IMR-90 (cell line): ENCODE measurements at places on chromosomes 7 and 10. TPM values are rescaled to one million over a fixed set of nuclear protein-coding genes. Genes with fewer than 3 reads are reported as not detected.

DNA sequence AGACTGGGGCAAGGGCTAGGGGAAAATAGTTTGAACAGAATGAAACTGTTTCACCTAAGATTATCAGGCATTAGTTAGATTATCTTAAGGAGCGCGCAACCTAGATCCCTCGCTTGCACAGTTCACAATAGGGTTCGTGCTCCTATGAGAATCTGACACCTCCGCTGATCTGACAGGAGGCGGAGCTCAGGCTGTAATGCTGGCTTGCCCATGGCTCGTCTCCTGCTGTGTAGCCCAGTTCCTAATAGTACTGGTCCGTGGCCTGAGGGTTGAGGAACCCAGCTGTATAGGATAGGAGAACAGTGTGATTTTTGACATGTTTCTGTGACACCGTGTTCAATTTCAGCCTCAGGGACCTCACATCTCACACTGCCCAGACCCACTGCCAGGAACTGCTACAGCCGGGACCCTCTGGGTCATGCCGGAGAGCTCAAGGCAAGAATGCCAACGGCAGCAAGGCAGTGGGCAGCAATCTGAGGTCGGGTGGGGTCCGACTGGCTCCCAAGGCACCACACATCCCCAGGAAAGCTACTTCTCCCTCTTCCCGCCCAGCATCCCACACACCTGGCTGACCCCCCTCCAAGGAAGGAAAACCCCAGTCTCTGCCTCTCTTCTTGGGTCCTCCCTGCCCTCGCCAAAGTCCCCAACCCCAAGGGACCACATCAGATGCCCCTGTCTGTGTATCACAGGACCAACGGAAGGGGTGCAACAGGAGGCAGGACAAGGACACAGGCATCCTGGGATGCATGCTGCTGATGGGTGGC is 31.7 kb downstream of the CAMK2B start:
- peaks cover 41% of the 10 kb centered on the region for H3K27me3 ChIP-seq
- H3K27ac ChIP-seq = no peak overlapping the region
- no peak for DNase-seq

DNA sequence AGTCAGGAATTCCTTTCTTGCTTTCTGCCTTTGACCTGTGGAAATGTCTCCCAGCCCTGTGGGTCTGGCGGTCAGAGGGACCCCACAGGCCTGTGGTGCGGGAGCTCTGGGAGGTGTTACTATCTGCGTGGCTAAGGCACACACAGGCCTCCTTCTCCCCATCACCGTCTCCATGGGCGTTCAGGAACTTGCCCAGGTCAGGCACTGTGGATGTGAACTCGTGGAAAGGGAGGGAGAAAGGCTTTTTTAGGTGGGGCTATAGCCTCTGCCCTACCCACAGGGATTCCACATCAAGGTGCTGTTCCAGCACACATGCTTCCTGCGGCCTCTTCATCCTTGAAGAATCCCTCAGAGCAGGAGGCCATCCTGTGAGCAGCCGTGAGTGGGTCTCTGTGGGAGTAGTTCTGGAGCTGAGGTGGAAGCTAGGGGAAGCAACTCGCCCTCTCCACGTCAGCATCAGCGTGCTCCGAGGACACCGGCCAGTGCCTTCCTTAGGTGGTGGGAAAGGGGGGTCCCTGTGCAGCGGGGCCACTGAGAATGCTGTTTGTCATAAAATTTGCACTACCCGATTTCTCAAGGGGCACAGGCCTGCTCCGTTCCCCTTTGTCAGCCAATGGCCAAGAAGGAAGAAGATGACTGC is 7.5 kb upstream of the ATP6V0E2 start:
- no peak for DNase-seq
- peaks cover 5% of the 10 kb centered on the region for H3K4me1 ChIP-seq
- H3K27ac ChIP-seq = no peak overlapping the region
- H3K4me3 ChIP-seq = no peak overlapping the region
- no peaks in the 10 kb centered on the region for H3K27me3 ChIP-seq

GRCh38 chr7:148799893-148800555 is 84.1 kb downstream of the EZH2 start:
- no peak overlapping the region for H3K27ac ChIP-seq
- no peaks in the 10 kb centered on the region for H3K27me3 ChIP-seq
- peaks cover 57% of the 10 kb centered on the region for H3K36me3 ChIP-seq
- H3K4me3 ChIP-seq = no peak overlapping the region
- no peak for DNase-seq
- H3K4me1 ChIP-seq = no peaks in the 10 kb centered on the region

DNA sequence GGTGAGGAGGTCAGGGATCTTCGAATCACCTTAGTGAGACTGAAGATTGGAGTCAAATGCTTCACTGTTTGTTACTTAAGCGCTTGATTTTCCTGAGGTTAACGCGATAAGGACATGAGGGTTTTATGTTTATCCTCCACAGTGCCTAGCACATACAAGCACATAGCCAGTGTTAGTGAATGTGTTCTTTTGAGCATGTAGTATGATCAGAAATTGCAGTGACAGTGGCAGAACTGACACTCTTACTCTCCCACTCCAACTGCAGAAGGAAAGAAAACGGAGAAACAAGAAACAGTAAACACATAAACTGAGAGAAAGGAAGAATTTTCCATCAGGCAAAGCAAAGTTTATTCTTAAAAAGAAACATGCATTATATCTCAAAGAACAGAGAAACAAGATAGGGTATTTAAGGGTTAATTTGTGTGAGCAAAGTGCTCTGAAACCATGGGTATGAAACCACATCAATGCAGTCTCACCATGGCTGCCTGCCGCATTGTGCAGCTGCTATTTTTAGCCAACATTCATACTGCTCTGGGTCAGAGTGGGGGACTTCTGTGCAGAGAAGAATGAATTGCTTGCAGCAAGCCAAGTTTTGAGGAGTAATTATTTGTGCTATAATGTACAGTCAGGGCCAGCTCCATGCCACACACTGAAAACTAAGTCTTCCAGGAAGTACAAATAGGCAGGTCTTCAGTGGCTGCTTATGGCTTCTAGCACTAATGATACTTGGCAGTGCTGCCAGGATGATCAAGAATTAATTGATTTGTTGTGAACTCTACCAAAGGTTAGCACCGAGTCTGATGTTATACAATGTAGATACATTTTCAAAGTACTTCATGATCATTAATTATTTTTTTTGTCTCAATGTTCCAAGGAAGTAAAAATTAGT is 152.0 kb downstream of the MACC1 start:
- H3K4me1 ChIP-seq = no peaks in the 10 kb centered on the region
- H3K27me3 ChIP-seq = no peaks in the 10 kb centered on the region
- no peak overlapping the region for H3K27ac ChIP-seq
- H3K36me3 ChIP-seq = no peaks in the 10 kb centered on the region
- H3K4me3 ChIP-seq = no peak overlapping the region

DNA sequence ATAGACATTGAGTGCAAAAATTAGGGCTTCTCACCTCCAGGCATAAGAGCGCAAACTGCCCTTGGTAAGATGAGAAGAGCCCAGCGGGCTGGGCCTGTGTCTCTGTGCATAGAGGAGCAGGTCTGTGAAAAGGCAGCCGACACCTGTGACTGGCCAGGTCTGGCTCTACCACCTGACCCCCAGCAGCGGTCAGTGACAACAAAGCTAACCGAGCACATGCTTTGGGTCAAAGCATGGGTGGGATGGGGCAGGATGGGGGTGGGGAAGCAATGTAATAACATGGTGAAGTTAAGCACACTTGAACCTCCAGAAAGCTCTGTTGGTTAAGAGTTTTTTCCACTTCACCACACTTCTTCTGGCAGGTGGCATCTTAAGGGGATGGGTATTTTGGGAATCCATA is 29.3 kb downstream of the CYTH3 start:
- no peak overlapping the region for H3K4me3 ChIP-seq
- no peak overlapping the region for H3K27ac ChIP-seq
- peaks cover 15% of the 10 kb centered on the region for H3K4me1 ChIP-seq
- DNase-seq = no peak
- H3K27me3 ChIP-seq = no peaks in the 10 kb centered on the region

The CYP3A5 gene
- total RNA-seq = not detected in 2 replicates

GRCh38 chr10:59098831-59099452 is 77.5 kb upstream of the PHYHIPL start:
- H3K27me3 ChIP-seq = no peaks in the 10 kb centered on the region
- H3K36me3 ChIP-seq = no peaks in the 10 kb centered on the region
- no peak overlapping the region for H3K27ac ChIP-seq
- peak; percentile 41 for DNase-seq

- no peak overlapping the region for H3K4me3 ChIP-seq
- no peaks in the 10 kb centered on the region; the same call in 1 of the 2 replicates for H3K27me3 ChIP-seq
- H3K27ac ChIP-seq = no peak overlapping the region
- no peaks in the 10 kb centered on the region; the same call in 1 of the 2 replicates for H3K4me1 ChIP-seq
These were observed 34.8 kb upstream of the CARD11 start for GRCh38 chr7:3078514-3078913.

DNA sequence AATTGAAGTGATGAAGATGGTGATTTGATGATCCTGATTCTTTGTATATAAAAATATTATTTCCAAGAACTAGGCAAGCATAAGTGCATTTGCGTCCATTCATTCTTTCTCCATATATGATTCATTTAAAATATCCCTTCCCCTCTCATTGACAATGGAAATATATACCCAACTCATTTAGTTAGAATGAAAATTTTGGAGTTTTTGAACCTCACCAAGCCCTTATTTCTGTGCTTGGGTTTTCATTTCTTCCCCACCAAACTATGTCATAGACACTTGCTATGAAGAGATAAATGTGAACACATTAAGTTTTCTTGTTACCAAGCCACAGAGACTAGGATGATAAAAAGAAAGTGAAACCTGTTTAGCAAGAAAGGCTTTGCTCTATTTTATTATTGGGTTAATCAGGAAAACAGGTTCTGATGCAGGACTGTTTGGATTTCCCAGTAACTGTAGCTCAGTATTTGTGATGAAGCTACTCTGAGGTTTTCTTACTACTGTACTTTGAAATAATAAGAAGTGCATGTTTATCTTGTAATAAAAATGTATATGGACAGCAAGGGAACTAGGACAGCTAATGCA is 68.3 kb downstream of the ITGB1 start:
- H3K27me3 ChIP-seq = no peaks in the 10 kb centered on the region
- H3K4me1 ChIP-seq = no peaks in the 10 kb centered on the region
- H3K36me3 ChIP-seq = peaks cover 7% of the 10 kb centered on the region
- no peak overlapping the region for H3K27ac ChIP-seq
- no peak overlapping the region for H3K4me3 ChIP-seq

- no peaks in the 10 kb centered on the region for H3K4me1 ChIP-seq
- no peak overlapping the region for H3K27ac ChIP-seq
- H3K36me3 ChIP-seq = no peaks in the 10 kb centered on the region
- DNase-seq = no peak
These were observed 74.1 kb upstream of the PRSS58 start for GRCh38 chr7:142331941-142332340.

The MMP21 gene
- not detected in 2 replicates for total RNA-seq

DNA sequence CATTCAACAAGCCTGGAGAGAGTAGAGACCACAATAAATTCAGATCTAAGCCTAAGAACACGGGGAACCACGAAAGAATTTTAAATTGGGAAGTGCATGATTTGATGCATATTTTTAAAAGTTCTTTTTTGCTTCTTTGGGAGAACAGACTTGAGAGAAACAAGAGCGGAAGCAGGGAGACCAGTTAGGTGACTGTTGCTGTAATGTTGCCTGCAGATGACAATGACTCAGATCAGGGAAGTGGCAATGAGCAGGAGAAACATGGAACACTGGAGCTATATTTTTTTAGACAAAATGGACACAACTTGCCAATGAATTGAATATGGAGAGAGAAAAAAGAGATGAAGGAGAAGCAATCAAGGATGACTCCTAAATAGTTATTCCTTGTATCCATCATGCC is 125.1 kb downstream of the RAPGEF5 start:
- 0 out of 2 replicates have a peak, but pooled peaks cover 1% of the 10 kb centered on the region for H3K27me3 ChIP-seq
- H3K4me3 ChIP-seq = no peak overlapping the region
- H3K27ac ChIP-seq = no peak overlapping the region
- no peak for DNase-seq
- H3K4me1 ChIP-seq = no peaks in the 10 kb centered on the region

DNA sequence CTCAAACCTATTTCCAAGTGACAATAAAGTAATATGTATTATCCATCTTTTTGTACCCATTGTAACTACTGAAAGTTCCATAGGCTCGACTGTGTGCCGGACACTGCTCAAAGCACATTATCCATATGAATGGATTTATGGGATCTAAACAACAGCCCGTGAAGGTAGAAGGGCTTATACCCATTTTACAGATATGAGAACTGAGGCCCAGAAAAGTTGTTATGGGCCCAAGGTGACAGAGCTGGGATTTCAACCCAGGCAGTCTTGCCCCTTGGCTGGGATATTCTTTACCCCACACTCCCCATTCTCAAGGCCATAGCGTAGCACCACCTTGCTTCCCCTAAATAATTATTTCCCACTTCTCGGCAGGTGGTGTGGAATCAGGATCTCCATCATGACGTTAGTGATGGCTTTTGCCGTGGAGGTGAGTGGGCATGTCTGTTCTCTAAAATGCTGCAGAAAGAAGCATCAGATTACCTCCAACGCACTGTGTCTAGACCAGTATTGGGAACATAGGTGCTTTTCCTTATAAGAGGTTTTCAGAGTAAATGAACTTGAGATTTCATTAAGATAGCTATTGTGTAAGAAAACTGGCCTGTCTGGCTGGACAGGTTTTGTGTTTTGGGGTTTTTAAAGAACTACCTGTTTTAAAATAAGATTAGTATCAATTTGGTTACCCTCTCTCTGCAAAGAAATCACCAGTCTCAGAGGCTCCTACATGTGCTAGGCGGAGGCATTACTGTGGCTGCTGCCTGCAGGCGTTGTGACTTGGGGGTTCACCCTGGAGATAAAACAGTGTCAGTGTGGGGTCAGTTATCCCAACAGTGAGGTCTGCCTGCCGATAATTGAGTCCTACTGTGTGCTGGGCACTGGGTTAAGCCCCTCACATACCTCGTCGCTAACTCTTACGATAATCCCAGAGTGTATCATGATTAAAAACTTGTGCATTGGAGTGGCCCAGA is 85.1 kb upstream of the SDK1 start:
- H3K36me3 ChIP-seq = no peaks in the 10 kb centered on the region
- H3K27ac ChIP-seq = no peak overlapping the region
- no peak for DNase-seq
- no peaks in the 10 kb centered on the region; the same call in none of the 2 replicates for H3K27me3 ChIP-seq

DNA sequence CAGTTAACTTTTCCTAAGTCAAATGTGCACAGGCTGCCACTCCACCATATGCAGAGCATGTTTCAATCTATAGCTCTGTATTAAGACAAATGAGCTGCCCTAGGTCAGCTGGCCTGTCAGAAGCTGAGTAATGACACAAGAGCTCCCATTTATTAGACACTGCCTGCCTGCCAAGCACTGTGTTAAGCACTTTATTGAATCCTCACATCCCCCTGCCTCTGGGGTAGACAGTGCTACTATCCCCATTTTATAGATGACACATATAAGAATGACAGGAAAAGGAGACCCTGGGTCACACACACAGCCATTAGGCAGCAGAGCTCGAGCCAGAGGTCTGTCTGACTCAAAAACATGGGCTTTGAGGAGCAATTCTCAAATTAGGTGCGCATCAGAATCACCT is 179.8 kb upstream of the PDE1C start:
- no peaks in the 10 kb centered on the region for H3K4me1 ChIP-seq
- H3K27me3 ChIP-seq = no peaks in the 10 kb centered on the region
- H3K4me3 ChIP-seq = no peak overlapping the region
- DNase-seq = no peak
- H3K36me3 ChIP-seq = no peaks in the 10 kb centered on the region
- no peak overlapping the region for H3K27ac ChIP-seq
